ENCODE measurements at places on chromosomes 7 and 10. TPM values are rescaled to one million over a fixed set of nuclear protein-coding genes. Genes with fewer than 3 reads are reported as not detected.

- H3K4me1 ChIP-seq: no peaks in the 10 kb centered on the region
- no peaks in the 10 kb centered on the region for H3K36me3 ChIP-seq
- no peak overlapping the region for H3K27ac ChIP-seq
- no peak for DNase-seq
- no peaks in the 10 kb centered on the region for H3K27me3 ChIP-seq
Measured at GRCh38 chr7:9600974-9601373, 1167.6 kb downstream of the NXPH1 start.

Gene ASB10
- not detected for polyA plus RNA-seq

Gene RARRES2
- polyA plus RNA-seq: not detected

- H3K4me3 ChIP-seq: no peak overlapping the region
- H3K27me3 ChIP-seq: peaks cover 15% of the 10 kb centered on the region
- DNase-seq: no peak
- H3K36me3 ChIP-seq: no peaks in the 10 kb centered on the region
Measured at GRCh38 chr7:132475669-132476116, 100.6 kb downstream of the PLXNA4 start.

Gene GDF10
- not detected for polyA plus RNA-seq

DNA sequence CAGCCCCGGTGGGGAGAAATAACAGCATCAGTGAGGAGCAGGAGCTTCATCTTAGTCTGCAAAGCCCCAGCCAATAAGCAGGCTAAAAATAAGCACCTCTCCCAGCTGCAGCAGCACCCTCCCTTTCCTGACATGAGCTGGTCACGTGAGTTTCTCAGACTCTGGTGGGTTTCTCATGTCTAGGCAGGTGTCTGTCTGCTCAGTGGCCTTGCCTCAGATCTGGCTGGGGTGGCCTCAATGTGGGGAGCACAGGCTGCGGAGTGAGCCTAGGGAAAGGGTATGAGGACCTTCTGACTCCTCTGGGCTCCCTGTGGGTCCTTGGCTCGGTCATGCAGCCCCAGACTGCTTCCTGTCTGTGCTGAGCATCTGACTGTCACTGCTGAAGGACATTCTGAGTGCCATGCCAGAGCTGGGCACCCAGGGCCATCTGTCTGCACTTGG is 81.6 kb upstream of the LRRC4 start:
- H3K27ac ChIP-seq: no peak overlapping the region
- H3K4me1 ChIP-seq: peaks cover 60% of the 10 kb centered on the region
- no peak for DNase-seq
- no peak overlapping the region for H3K4me3 ChIP-seq
- H3K36me3 ChIP-seq: no peaks in the 10 kb centered on the region

- no peaks in the 10 kb centered on the region for H3K36me3 ChIP-seq
- H3K27ac ChIP-seq: no peak overlapping the region
- H3K4me1 ChIP-seq: peaks cover 10% of the 10 kb centered on the region
- DNase-seq: no peak
Measured at GRCh38 chr7:132415259-132415658, 161.0 kb downstream of the PLXNA4 start.

Gene ADCYAP1R1
- polyA plus RNA-seq: not detected

DNA sequence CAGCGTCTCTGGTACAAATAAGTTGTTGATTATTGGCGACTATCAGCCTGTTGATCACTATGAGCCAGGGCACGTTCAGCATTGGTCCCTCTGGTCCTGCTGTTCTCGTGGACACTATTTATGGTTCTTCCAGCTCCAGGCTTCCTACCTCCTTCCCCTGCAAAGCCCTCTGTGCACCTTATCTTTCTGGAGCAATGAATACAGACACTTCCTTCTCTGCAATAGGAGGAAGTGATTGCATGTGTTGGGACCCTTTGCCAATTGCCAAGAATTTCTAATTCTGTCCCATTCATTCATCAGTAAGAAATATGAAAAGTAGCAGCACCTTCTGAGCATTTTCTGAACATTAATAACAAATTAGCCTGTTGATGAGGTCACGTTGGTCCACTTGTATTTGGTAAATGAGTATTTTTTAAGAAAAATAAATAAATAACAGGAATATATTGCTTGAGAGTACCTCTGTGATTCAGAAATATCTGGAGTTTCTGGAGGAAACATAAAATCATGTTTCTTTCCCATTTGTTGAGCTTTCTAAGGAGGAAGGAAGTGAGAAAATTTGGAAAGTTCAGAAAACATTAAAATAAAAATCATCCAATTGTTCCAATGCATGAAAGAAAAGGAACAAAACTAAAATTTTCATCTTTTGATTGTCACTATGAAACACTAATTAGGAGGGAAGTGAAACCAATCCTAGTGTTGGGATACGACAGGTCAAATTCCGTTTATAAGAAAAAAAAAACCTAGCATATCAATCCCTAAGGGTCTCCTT is 259.1 kb upstream of the KLF6 start:
- no peaks in the 10 kb centered on the region for H3K36me3 ChIP-seq
- no peak overlapping the region for H3K4me3 ChIP-seq
- peaks cover 13% of the 10 kb centered on the region for H3K4me1 ChIP-seq
- no peak overlapping the region for H3K27ac ChIP-seq

Gene EIF5AL1
- 0.17 TPM for polyA plus RNA-seq

DNA sequence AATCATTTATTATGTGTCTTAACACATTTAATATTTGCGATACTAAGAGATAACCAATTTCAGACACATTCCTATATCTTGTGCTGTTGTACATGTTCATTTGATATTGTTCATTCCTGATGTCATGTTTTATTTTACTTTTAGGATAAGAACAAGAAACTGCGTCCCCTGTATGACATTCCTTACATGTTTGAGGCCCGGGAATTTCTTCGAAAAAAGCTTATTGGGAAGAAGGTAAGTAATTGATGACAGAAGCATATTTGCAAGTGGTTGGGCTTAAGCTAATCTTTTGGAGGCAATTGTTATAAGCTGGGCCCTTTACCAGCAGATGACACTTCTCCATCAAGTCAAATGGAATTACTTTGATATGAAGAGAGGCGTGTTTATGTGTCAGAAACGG is 155.3 kb downstream of the SND1 start:
- H3K27me3 ChIP-seq: no peaks in the 10 kb centered on the region
- H3K4me1 ChIP-seq: no peaks in the 10 kb centered on the region
- H3K36me3 ChIP-seq: peaks cover 47% of the 10 kb centered on the region
- no peak overlapping the region for H3K4me3 ChIP-seq

GRCh38 chr10:47047577-47048525 is 136.6 kb downstream of the PTPN20 start:
- H3K27ac ChIP-seq: no peak overlapping the region
- H3K27me3 ChIP-seq: no peaks in the 10 kb centered on the region
- H3K4me3 ChIP-seq: no peak overlapping the region
- H3K4me1 ChIP-seq: peaks cover 2% of the 10 kb centered on the region
- DNase-seq: peak; percentile 68

DNA sequence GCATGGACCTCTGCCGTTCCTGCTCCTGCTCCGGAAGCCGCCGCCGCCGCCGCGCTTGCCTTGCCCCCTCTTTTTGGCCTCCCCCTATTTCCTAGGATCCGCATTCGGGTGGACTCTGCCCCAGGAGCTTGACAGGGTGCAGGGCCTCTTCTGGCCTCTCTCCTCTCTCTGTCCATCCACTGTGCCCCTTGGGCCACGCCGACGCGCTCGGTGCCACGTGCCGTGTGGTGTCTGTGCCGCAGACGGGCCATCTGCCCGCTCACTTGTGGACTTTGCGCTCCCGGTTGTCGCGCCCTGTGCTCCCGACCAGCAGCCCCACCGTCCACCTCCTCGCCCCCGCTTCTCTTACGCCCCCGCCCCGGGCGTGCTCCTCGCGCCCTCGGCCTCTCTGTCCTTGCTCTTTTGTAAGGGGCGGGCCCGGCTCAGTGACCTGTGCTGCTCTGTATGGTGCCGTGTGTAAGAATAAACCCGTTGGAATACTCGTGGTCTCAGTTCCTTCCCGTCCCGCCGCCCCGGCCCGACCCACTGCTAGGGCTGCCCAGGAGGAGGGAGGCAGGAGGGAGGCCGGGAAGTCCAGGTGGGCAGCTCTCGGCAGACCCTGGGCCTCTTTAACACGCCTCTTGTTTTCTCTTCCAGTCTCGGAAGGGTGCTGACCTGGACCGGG is 37.0 kb downstream of the AGAP3 start:
- DNase-seq: no peak
- no peak overlapping the region for H3K27ac ChIP-seq
- no peaks in the 10 kb centered on the region for H3K4me1 ChIP-seq
- H3K36me3 ChIP-seq: peaks cover 53% of the 10 kb centered on the region
- H3K4me3 ChIP-seq: no peak overlapping the region
- H3K27me3 ChIP-seq: no peaks in the 10 kb centered on the region

Gene FAM24B
- polyA plus RNA-seq: 2.8 TPM

DNA sequence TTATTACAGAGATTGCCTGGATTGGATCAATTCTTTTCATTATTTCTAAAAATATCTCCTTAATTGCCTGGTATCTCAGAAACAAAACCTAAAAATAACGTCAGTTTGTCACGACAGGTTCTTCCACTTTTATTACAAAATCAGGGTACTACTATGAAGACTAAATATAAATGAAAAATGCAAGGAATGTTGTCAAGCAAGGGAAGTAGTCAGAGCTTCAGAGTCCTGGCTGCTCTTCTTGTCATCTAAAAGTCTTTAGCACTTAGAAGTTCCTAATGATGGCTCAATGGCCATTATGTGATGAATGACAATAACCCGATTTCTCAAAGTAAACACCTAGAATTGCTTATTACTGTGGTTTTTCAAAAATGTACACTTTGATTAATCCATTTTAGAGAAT is 192.2 kb downstream of the SEMA3A start:
- no peaks in the 10 kb centered on the region for H3K4me1 ChIP-seq
- H3K27ac ChIP-seq: no peak overlapping the region
- H3K4me3 ChIP-seq: no peak overlapping the region
- DNase-seq: no peak
- no peaks in the 10 kb centered on the region for H3K36me3 ChIP-seq
- no peaks in the 10 kb centered on the region for H3K27me3 ChIP-seq

Gene STOX1
- polyA plus RNA-seq: not detected

DNA sequence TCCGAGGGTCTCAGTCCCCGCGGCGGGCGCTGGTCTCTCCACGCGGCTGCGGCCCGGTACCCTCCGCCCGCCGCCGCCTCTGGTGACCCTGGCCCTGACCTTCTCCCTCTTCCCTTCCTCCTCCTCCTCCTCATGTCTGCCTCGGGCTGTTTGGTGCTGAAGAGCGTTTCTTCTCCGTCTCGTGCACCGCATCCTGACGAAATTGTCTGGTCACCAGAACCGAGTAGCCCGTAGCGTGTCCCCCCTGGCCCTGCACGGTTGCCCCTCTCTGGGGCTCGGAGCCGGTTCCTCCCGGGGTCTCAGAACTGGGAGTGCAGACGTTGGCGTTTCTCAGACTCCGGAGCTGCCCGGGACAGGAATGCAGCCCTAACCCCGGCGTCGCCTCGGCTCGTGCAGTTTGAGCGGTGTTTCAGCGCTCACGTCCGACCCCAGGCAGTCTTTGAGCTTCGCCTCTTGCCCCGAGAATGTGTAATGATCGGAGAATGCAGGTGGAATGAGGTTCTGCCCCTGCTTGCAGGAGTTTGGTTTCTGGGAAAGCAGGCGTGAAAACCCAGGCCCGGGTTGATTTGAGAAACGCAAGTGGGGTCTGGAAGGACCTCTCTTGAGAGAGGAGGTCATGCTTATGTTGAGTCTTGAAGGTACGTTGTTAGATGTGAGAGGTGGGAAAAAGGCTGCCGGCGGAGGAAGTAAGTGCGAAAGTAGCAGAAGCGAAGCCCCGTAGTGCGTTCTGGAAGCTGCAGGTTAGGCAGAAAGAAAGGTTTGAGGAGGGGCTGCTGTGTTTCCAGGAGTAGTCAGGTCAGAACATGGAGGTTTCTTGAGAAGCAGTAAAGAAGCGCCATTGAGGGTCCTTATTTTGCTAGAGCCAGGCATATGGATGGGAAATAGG is 743 bp downstream of the RBM17 start:
- H3K36me3 ChIP-seq: no peaks in the 10 kb centered on the region
- H3K27me3 ChIP-seq: no peaks in the 10 kb centered on the region
- peaks cover 54% of the 10 kb centered on the region for H3K4me1 ChIP-seq
- no peak for DNase-seq

Gene ARHGAP22
- 1.5 TPM for polyA plus RNA-seq

- H3K4me1 ChIP-seq: peaks cover 31% of the 10 kb centered on the region
- no peaks in the 10 kb centered on the region for H3K36me3 ChIP-seq
- no peak overlapping the region for H3K27ac ChIP-seq
- DNase-seq: peak; percentile 72
Measured at GRCh38 chr7:112202816-112203215, 3.4 kb downstream of the DOCK4 start.

DNA sequence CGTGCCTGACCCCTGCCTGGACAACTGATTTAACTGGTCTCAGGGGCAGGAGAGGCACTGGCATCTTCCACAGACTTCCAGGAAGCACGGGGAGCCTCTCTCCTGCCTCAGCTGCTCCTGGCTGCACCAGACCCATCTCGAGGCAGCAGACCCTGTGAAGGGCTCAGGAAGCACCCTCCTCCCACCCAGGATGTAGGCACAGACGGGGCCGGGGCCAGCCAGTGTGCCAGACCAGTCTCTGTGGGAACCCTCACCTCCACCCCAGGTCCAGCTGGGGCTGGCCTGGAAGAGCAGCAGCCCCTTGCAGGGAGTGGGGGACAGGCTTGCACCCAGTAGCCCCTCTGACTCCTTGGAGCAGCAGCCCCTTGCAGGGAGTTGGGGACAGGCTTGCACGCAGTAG is 56.3 kb downstream of the RASGEF1A start:
- no peak for DNase-seq
- H3K27me3 ChIP-seq: no peaks in the 10 kb centered on the region
- H3K4me3 ChIP-seq: no peak overlapping the region
- no peaks in the 10 kb centered on the region for H3K4me1 ChIP-seq
- H3K27ac ChIP-seq: no peak overlapping the region

Gene GPR15LG
- polyA plus RNA-seq: not detected

Gene MNX1
- not detected for polyA plus RNA-seq

Gene IDI2
- polyA plus RNA-seq: not detected

- peak overlapping the region; percentile 87 for H3K4me3 ChIP-seq
- peaks cover 14% of the 10 kb centered on the region for H3K36me3 ChIP-seq
- H3K27me3 ChIP-seq: no peaks in the 10 kb centered on the region
- H3K4me1 ChIP-seq: peaks cover 34% of the 10 kb centered on the region
Measured at GRCh38 chr10:7789390-7789789, 1.4 kb downstream of the ATP5F1C start.

DNA sequence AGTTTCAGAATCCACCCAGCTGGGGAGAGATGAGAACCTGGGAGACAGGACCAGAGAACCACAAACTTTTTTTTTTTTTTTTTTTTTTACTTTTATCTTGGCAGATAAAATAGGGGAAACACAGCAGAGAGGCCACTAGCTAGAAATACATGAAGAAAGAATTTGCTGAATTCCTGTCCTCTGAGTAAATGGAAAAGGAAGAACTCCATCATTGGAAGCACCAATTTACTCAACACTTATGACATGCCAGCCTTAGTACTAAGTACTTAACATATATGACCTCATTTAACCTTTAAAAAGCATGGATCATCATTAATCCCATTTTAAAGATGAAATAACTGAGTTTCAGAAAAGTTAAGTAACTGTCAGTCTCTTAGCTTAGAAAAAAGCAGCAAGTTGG is 343.0 kb upstream of the NPSR1 start:
- H3K27me3 ChIP-seq: no peaks in the 10 kb centered on the region
- no peaks in the 10 kb centered on the region for H3K36me3 ChIP-seq
- H3K4me3 ChIP-seq: no peak overlapping the region

DNA sequence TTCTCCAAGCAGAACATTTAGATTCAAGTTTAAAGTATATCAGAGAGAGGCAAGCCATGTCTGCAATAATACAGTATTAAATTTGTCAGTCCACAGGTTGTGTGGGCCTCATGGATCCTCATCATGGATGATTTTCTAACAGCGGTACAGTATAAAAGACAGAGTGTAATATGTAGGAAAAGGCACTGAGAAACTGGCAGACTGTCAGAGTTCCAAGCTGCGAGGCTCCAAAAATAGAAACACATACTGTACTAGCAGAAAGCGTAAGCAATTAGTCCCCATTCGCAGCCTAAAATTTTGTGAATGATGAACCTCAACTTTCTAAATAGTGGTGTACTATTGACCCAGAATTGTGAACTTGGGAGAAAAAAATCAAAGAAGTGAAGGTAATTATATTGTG is 933.3 kb downstream of the XPNPEP1 start:
- no peaks in the 10 kb centered on the region for H3K4me1 ChIP-seq
- no peak for DNase-seq
- no peaks in the 10 kb centered on the region for H3K36me3 ChIP-seq
- H3K27me3 ChIP-seq: no peaks in the 10 kb centered on the region
